ENCODE measurements at places on chromosomes 12 and 14.

DNA sequence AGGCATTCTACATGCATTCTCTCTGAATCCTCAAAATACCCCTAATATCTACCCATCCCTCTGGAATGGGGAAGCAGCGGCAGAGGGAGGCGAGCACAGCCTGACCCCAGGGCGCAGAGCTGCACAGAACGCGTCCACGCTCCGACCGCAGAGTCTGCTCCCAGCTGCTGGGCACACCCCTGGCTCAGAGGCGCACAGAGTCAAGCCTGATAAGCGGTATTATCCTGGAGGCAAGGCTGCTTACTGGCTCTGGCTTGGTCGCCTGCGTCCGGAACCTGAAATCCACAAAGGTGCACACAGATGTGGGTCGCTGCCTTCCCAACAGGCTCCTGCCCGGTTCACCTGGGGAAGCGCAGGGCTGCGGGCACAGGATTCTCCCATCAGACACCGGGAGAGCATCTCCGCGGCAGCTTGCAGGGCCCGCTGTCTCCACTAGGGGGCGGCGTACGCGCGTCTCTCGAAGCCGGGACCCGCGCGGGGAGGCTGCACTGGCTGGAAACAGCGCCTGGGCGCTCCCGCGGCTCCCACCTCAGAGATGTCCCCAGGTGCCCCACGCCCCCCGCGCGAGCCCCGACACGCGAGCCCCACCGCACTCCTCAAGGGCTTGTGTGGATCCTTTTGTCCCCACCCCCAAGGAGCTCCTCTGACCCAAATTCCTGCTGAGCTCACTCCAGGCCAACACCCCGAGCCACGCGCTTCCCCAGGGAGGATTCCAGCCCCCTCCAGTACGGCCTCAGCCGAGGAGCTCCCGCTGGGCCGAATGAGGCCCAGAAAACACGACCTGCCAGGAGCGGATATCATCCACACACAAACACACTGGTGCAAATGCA is 120.1 kb upstream of the FZD10 start:
- peak; percentile 57 for DNase-seq

DNA sequence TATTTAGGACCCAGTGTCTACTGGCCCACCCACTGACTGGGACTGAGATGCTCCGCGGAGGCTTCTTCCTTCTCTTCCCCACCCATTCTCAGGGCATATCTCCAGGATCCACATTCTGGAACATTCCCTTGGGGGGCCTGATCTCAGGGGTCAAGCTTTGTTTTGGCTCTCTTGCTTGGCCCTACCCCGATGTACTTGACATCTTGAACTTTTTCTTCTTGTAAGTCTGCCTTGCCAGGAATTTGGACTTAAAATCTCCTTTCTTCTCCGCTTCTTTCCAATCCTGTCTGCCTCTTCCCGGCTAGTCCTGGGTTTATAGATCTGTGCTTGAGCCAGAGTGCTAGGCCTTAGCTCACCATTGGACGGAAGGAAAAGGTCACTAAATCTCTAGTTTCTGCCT is 22.1 kb downstream of the DACT1 start:
- DNase-seq = no peak

GRCh38 chr14:101134851-101135433 is 231.4 kb upstream of the RTL1 start:
- DNase-seq = no peak

DNA sequence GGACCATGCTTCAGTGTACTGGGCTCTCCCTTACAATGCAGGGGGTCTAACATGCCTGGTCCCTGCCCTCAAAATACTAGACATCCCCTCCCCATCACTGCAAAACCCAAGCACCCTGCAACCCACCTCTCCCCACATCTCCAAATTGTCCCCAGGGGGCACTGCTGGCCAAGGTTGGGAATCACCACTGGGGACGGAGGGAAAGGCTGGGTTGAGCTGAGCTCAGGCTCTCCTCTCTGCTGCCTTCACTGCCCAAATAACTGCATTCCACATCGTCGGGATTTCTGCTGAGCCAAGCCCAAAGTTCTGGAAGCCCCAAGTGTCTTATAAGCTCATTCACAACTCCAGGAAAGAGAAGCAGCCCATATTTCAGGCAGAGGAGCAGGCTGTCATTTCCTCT is 69.6 kb downstream of the NT5DC3 start:
- peak; percentile 13 for DNase-seq

DNA sequence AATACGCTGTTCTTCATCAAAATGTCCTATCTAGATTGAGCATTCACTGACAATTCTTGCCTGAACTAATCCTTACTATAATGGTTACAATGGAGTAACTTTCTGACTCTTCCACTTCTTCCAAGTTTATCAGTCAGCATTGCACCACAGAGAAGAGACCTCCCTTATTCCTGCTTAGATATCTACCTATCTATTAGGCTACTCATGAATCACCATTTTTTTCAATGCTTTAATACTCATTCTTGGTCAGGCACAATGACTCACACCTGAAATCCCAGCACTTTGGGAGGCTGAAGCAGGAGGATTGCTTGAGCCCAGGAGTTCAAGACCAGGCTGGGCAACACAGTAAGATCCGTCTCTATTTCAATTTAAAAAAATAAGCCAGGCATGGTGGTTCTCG is 39.3 kb downstream of the RPS6KA5 start:
- no peak for DNase-seq
